GM23248 (cell line): ENCODE measurements at places on chromosomes 12 and 14.

- peak; percentile 24 for DNase-seq
Measured at GRCh38 chr12:58204071-58204470, 262.7 kb downstream of the ATP23 start.

- no peak for DNase-seq
Measured at GRCh38 chr14:27845241-27845850, 921.2 kb upstream of the FOXG1 start.

GRCh38 chr14:95696741-95697140 is 10.5 kb downstream of the TCL1B start:
- DNase-seq: no peak

- no peak for DNase-seq
Measured at GRCh38 chr14:100736269-100737180, 9.8 kb downstream of the DLK1 start.

GRCh38 chr14:103143506-103143905 is 20.2 kb downstream of the TNFAIP2 start:
- DNase-seq: peak; percentile 82

DNA sequence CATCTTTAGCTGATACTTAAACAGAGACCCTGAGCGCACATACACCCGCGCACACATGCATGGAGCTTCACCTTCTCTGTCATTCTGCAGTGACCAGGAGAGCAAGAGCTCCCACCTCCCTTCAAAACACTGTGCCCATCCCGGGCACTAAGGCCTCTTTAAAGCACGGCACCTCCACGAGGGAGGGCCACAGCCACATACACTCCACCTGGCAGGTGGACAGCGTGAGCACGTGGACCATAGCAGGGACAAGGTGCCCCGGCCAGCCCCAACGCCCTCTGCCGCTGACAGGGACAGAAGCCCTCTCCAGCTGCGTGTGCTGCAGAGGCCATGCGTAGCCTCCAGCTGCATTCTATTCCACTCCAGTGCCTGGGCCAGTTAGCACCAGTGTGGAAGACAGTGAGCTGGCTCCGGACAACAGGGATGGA is 5.4 kb downstream of the GAPDH start:
- peak; percentile 38 for DNase-seq
